ENCODE measurements at places on chromosomes 13 and 19.
A peak's percentile ranks its signal among the peaks of the same experiment; 100 is the strongest.

DNA sequence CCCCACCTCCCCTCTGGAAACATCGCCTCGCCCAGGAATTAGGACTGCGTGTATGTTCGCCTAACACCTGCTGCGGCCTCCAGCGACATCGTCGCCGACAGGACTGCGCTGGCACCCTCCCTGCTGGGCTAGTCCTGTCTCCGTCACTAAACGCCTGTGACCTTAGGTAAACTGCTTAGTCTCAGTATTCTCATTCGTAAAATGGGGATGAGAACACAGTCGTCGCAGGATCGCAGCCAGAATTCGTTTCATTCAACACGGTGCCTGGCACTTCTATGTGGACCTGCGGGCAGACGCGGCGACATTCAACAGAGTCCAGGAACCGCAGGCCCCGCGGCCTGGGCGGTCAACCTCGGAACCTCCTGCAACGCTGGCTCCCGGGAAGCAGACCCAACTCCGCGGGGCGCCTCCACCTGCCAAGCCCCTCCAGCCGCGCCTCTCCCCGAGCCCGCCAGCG, 485 bp downstream of the CRYL1 start:
- no peak for DNase-seq

- DNase-seq, result no peak
These were observed 67.7 kb upstream of the ABCC4 start for GRCh38 chr13:95368998-95369397.

GRCh38 chr19:49954092-49954829, 6.7 kb downstream of the SIGLEC11 start:
- DNase-seq, result peak; percentile 22

DNA sequence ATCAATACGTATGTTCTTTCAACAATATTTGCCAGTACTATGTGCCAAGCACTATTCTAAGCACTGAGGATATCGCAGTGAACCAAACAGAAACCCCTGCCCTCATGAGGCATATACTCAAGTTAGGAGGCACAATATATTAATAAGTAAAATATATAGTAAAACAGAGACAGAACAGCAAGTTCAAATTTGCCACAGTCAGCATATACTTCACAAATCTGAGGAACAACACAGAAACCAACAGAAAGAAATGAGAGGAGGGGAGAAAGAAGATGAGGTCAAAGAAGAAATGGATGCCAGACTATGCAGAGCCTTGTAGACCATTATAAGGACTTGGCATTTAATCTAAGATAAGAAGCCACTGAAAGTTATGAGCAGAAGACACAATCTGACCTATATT, 59.9 kb downstream of the KATNAL1 start:
- DNase-seq, result no peak

DNA sequence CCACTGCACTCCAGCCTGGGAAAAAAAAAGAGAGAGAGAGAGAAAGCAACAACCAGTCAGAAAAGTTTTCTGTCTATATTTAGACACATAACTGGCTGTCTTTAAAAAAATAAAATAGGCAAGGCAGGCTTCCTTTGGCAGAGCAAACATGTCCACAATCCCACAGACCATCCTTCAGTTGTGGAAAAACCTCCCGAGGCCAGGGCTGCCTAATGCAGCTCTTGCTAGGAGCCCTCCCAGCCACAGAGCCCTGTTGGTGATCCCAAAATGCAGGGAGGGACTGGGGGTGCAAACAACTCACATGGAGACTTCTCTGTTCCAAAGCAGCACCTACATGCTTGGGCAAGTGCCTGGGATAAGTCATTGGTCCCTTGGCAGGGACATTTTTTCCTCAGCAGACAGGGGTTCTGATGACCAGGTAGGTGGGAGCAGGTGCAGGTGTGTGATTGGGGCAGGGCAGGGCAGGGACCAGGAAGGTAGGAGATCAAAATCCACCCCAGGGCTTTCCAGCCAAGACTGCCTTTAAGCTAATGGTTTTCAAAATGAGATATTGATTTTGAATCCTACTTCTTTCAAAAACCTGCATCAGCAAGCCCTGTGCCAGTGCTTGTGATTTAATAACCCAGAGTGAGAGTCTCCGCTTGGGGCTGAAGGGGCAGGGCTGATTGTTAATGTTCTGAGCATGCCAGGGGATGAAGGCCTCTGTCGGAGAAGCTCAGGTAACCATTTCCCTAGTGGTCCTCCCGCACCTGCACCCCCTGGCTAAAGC, 178.5 kb downstream of the USP12 start:
- DNase-seq, result no peak

DNA sequence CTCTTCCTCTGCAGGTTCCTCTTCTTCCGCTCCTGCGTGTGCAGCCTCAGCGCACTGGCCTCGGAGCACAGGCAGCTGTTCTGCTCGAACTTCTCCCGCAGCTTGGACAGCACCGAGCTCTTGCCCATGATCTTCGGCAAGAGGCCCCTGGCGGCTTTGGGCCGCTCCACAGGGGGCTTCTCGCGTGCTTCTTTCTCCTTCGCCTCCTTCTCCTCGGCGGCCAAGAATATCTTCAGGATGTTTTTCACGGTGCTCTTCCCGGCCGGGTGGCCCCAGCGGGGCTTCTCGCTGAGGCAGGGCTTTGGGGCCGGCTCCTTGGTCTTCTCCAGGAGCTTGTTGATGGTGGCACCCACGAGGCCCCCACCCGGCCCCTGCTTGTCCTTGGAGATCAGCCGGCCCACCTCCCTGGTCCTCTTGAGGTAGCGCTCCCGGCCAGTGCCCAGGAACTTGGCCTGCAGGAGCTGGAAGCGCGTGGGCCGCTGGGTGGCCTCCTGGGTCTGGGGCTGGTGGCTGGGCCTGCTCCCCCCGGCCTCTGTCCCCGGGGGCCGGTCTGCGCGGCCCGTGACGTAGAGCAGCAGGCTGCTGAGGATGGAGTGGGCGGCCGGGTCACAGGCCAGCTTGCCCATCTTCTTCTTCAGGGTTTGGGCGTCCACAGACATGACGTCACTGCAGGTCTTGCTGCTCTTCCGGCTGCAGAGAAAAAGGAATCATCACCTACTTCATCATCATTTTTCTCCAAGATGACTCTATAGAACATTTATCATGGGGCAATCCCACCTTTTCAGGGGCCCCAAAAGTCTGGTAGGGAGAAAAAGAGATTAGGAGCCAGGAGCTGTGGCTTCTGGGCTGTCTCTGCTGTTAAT, 43.8 kb upstream of the GRTP1 start:
- no peak for DNase-seq

DNA sequence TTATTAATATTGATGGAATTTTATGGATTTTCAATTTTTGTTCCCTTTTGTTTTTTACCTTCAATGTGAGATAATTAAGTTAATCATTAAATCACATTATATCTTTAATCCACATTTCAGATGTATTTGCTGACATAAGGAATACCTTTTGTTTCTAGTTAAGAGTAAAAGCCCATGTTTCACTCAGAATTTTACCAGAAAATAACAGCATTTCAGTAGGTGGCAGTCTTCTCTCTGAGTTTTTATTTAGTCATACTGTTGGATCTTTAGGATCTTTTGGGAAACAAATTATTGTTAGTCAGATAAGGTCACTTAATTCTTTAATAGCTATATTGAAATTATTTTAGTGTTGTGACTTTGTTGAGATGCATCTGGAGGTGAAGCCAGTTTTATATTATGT, 67.9 kb downstream of the NDFIP2 start:
- DNase-seq, result peak; percentile 2
